ENCODE measurements at places on chromosomes 4 and X.

DNA sequence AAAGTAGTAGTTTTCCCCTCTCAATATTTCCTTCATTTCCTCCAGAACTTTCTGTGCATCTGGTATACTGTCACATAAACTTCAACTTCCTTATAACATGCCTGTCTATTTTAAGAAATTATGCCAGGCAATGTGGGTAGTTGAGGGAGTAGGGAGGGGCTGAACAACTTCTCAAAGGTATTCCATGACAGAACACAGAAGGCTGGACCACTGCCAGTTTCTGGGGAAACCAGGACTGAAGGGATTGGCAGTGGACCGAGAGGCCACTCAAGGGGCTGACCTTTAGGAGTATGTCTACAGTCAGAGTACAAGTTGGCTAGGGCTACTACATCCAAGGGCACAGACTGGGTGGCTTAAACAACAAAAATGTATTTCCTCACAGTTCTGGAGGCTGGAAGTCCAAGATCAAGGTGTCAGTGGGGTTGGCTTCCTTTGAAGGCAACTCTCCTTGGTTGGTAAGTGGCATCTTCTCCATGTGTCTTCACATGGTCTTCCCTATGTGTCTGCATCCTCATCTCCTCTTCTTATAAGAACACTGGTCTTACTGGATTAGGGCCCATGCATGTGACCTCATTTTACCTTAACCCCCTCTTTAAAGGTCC is 6.9 kb downstream of the SH3RF1 start:
- DNase-seq: no peak

- no peak for DNase-seq
Observed at GRCh38 chrX:10213716-10214115, 56.9 kb downstream of the CLCN4 start.

DNA sequence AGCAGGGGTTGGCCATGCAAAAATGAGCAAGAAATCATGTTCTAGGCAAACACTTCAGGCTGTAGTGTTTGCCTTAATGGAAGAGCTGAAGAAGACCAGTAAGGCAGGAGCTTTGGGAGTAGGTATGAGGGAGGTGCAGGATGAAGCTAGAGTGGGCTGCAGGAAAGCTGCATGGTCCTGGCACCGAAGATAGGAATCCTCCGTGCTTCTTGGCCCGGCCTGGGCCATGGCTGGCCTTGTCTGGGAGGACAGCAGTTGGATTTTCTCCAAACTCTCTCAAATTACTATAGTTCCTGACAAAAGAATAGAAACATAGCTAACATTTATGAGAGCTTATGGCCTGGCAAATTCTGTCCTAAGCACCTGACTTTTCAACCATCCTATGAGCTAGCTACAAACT is 116.5 kb downstream of the UCHL1 start:
- DNase-seq: no peak

DNA sequence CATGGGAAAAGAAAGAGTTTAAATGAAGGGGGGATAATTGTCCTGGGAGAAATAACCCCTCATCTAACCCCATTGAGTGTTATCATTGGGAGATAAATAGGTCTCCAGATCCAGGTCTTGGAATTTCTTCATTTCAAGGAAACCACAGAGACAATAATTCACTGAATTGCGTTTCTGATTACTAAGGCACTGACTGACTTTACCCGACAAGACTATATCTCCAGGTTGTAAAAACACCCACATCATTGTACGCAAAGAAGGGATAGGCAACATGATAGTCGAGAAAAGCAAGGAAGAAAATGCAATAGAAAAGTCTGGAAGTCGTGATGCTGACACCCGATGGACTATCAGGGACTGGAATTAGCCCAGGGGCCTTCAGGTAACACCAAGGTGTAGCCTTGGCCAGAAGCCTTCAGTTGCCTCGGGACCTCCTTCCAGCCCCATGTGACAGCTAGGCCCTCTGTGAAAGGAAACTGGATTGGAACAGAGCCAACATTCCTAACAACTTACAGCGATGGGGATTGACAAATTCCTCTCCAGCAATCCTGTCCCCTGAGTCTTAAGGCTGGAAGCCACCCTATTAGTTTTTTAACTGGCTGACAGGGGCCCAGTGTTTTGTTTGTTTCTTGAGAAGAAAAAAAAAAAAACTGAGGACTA is 46.5 kb upstream of the RAB9B start:
- DNase-seq: no peak

- no peak for DNase-seq
Observed at GRCh38 chr4:56240554-56241174, 146.6 kb downstream of the AASDH start.

GRCh38 chr4:46994007-46994405 is 625 bp upstream of the GABRA4 start:
- DNase-seq: no peak

DNA sequence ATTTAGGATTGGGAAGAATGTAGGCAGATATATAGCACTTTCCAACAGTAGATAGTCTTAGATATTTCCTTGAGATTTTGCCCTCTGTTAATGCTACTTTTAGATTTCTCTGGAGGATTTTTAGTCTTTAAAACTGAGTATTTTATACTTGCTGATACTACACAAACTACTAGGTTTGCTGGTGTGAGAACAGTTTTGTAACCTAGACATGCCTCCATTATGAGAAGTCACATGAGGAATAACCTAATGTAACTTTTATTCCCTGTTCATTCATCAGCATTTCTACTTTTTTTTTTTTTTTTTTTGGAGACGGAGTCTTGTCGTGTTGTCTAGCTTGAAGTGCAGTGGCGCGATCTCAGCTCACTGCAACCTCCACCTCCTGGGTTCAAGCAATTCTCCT is 137.2 kb downstream of the RAPGEF2 start:
- DNase-seq: no peak

DNA sequence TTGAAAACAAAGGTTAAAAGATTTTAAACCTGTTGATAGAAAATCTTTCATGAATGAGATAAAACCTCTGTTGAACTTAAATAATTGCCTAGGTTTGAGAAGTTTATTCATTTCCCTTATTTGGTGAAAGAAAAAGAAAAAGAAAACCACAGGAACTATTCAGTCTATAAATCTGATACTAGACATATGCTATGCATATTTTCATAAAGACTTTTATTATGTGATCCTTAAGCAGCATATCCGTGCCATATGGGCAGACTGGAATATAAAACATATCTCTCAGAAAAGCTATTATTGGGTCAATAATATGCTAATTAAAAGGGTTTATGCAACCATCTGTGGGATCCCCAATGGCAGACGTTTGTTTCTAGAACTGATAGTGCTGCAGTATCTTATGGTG is 178.7 kb downstream of the RASL11B start:
- no peak for DNase-seq

DNA sequence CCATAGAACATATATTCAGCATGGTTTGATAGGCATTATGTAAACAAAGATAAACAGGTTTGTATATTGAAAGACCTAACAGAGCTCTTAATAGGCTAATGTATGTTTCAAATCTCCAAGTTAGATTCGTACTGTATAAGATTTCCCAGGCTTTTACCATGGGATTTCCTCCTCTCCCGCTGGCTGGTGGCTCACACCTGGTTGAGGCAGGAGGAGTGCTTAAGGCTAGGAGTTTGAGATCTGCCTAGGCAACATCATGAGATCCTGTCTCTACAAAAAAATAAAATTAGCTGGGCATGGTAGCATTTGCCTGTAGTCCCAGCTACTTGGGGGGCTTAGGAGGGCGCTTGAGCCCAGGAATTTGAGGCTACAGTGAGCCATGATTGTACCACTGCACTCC is 5.4 kb downstream of the CPE start:
- DNase-seq: no peak

DNA sequence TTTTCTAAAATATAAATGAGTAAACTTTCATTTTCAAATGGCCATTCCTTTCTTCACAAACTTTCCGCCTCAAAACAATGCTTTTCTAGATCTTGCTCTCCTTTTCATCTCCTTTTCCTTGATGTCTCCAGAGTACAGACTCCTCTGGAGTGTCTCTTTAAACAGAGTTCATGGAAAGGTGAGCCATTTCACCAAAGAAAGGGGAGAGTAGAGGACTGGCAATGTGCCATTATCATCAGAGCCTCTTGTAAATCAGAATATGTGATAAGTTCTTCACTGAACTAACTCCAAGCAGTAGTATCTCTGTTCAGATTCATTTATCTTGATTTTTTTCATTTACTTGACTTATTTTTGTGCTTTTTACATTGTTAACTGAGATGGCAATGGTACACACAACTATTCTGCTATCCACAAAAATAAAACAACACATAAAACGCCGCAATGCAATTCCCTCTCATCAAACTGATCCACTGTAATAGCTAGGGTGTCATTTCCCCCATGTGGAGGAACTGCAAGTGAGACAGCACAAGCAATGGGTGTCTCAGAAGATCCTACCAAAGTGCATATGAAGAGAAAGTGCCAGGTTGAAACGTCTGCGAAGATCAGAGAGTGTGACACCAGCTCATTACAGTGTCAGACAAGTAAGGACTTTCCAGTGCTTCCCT is 125.4 kb downstream of the RASL11B start:
- DNase-seq: no peak

DNA sequence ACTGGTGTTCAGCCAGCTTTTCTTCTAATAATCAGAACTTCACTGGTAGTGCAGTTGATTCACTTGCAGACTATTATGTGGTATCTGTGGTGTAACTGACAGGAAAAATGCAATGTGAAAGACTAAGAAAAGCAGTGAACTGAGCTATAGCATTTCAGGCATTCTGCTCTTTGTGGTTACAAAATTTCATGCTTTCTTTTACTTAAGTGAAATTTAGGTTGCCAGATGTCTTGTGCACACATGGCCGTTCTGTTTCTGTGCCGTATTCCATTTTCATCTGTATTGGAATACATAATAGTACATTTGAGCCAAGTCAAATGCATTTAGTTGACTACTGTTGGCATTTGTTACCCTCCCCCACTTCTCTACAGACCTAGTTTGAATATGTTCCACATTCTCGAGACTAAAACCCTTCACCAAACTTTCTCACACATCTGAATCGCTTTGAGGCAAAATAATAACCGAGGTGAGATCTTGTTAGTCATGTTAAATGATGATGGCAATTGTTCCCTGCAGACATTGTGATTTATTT is 8.2 kb downstream of the RTL3 start:
- no peak for DNase-seq

- DNase-seq: no peak
Observed at GRCh38 chrX:31540313-31540712, 468.5 kb upstream of the FTHL17 start.

- DNase-seq: no peak
Observed at GRCh38 chr4:124111411-124111810, 601.1 kb downstream of the ANKRD50 start.

GRCh38 chrX:31580726-31581125 is 508.9 kb upstream of the FTHL17 start:
- no peak for DNase-seq

GRCh38 chr4:141132072-141132708 is 1.1 kb downstream of the RNF150 start:
- DNase-seq: no peak

GRCh38 chrX:155048977-155049619 is 21.8 kb downstream of the CMC4 start:
- DNase-seq: no peak

GRCh38 chr4:77268108-77268507 is 111.1 kb downstream of the CCNG2 start:
- DNase-seq: no peak

- DNase-seq: no peak
Observed at GRCh38 chr4:159269116-159269515, 166.2 kb downstream of the RAPGEF2 start.

- no peak for DNase-seq
Observed at GRCh38 chr4:144647095-144647561, 1.2 kb downstream of the HHIP start.

DNA sequence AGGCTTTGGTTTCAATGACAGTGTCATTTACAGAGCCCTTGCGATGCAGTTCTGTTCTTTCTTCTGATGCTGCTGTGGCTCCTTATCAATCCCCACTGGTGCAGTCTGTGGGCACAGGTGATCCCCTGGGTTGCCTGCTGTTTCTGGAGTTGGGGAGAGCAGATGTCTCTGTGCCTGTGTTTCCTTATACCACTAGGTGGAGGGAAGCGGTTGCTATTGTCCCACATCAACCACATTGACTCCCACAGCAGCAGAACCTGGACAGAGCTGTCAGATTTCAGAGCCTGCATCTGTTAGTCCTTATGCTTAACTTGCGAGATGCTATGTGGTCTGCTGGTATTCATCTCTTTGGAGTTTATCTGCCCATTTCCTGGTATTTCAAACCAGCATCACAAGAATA is 57.7 kb downstream of the NEIL3 start:
- DNase-seq: no peak

DNA sequence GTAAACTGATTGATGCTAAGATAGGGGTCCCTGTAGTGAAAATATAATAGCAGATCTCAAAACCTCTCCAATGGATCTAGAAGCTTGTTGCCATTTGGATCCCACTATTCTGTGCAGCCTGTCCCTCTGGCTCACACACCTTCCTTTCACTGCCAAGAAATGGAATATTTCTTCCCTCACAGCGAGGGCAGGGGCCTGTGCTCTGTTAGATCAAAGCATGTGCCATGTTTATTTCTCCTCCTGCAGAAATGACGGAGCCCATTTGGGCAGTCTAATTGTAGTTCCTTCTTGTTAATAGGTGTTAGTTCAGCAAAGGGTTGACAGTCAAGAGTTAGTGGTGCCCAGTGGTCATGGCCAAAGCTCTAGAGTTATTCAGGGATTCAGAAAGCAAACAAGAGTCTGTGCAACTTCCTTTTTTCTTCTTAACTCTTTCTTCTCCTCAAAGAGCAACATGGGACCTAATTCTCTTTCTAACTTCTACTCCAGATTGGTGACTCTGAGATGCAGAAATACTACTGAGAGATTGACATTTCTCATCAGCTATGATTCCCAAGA is 106.8 kb downstream of the STOX2 start:
- DNase-seq: no peak

- no peak for DNase-seq
Observed at GRCh38 chr4:43360296-43360695, 467.8 kb downstream of the GRXCR1 start.

DNA sequence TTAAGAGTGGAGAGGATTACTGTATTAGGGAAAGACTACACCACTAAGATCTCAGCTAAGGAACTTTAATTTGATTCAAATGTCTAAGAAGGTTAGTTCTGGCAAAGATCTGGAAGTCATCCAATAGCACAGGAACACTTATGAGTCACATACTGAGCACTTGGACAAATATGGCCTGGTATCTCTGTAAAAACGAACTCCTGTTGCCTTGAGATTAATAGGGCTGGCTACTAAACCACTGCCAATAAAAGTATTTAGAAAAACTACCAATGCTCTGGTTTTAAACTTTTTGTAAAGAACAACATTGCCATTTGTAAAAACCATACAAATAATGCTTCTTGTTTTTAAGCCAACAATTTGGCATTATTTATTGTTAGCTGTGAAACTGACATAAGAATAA is 70.5 kb downstream of the SEC24D start:
- DNase-seq: no peak

Measured in activated T-helper 1 cell treated with anti-CD3 and anti-CD28 coated beads, Interleukin-2, amount 50 U/mL, for 16 hours (primary cell).